Kasumi-1 (cell line): ENCODE measurements at places on chromosomes 4 and X.

- DNase-seq = no peak
Measured at GRCh38 chrX:101530944-101531343, 19.4 kb upstream of the ARMCX1 start.

DNA sequence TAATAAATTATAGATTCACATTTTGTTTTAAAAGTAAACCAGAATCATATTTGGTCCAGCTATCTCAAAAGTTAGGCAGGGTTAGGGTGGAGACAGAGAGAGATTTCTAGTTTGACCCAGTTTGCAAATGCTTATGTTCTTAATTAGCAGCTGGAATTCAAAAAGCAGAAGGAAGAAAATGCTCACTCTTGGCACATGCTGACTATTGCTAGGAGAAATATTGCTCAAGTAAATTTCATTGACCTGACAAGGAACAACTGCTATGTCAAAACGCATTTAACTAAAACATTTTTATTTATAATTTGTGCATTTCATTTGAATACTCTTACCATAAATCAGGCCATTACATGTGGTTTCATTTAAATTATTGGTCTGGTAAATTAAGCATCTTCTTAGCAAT is 131.8 kb downstream of the GLRA3 start:
- DNase-seq = peak; percentile 38

DNA sequence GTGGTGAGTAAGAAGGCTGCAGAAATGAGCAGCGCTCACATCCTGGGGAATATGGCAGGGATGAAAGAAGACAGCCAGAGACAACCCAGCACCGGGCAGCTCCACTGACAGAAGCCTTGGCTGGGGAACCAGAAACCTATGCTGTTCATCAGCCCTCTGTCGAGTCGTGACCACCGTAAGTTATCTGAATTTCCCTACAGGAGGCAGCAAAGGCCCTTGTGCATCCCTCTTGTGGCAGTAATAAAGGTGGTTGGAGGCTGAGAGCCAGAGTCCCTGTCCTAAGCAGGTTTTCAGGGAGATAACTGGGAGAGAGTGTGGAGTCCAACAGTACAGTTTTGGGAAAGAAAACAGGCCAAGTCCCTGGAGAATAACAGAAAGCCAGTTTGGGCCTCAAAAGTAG is 194.0 kb upstream of the BOD1L1 start:
- no peak for DNase-seq

DNA sequence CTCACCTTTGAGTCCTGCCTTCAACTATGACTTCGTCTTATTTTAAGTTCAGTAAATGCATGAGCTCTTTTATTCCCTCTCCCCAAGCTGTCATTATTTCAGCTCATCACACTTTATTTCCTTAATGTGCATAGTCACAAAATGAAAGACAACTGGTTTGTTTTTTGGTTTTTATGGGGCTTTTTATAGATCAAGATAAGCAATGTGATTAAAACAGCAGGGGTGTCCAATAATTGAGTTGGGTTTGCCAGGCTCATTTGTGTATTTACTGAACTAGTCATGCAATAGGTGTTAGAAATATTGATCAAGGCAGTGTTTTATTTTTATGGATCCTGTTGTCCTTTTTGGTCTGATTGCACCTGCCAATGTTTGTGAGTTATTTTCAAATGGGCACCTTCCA is 102.2 kb downstream of the FRMPD4 start:
- DNase-seq = no peak

DNA sequence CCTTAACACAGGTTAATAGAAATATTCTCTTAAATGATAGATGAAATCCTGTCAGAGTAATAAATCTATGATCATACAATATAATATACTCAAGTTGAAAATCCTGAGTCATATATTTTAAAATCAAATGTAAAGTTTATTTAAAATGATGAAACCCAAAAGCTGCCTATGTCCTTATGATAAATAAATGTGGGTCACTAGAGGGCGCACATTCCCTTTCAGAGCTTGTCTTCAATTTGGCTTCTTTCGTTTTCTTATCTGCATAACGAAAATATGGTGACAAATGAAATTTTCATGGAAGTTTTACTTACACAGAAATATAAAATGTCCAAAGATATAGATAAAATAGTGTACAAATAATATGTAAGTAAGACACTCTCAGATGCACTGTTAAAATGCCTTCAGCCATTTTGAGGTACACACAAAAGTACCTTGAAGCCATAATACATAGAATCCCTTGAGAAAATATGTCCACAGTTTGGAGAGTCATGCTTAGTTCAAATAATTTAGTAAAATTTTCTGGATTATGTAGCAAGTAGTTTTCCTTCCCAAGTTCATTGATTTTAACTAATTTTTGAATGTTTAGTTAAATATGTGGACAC is 680.4 kb downstream of the DMD start:
- DNase-seq = peak; percentile 32

DNA sequence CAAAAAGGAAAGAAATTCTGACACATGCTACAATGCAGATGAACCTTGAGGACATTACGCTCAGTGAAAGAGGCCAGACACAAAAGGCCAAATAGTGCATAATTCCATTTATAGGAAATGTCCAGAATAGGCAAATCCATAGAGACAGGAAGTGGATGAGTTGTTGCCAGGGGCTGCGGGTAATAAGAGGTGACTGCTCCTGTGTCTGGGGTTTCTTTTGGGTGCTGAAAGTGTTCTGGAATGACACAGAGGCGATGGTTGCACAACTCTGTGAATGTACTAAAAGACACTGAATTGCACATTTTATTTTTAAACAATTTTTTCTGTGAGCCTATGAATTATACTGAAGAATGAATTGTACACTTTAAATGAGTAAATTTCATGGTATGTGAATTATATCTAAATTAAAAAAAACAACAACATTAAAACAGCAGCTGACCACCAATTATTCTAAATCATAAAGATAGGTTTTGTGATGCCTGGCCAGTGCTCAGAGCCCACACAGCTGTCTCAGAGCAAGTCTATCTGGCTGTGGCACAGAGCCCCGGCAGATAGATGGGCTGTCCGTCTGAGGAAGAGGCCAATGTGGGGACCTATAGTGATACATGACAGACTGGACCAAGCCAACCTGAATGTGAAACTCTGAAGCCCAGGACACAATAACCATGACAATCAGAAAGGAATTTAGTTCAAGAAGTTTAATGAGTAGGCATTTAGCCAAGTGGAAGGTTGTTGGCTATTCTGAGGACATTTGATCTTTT is 23.5 kb upstream of the IRAK1 start:
- no peak for DNase-seq

GRCh38 chr4:145938618-145939440 is at the start of gene ZNF827:
TSS of gene ZNF827 (minus strand) at chr4:145938823. CDS start at chr4:145938407, 416 bp downstream.
- peak; percentile 92 for DNase-seq

GRCh38 chr4:87309625-87310024 is 13.1 kb downstream of the HSD17B13 start:
- DNase-seq = no peak
